Activated CD4-positive, alpha-beta T cell treated with anti-CD3 and anti-CD28 coated beads, Interleukin-2, amount 10 ng/mL, durations not matched to agents 7 days and 5 days (primary cell): ENCODE measurements at places on chromosomes 2 and 18. TPM values are rescaled to one million over a fixed set of nuclear protein-coding genes. Genes with fewer than 3 reads are reported as not detected.

DNA sequence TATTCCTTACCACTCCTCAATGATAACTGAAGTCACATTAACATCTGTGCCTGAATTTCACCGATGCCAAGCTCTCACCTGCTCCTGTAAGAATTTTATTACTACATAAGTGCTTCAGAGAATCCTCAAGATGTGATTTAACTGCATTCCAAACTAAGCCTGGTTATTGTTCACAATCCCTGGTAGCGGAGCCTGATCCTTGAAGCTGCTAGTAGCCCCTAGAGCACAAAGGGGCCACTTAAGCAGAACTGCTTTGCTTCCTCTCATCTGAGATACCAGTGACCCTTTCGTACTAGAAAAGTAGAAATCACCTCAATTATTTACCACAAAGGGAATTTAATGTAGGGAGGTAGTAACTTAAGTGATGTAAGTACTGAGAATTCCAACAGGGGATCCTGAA, 529.6 kb downstream of the CPS1 start:
- DNase-seq = no peak

GRCh38 chr2:176639671-176640070, 370.4 kb downstream of the MTX2 start:
- DNase-seq = no peak

DNA sequence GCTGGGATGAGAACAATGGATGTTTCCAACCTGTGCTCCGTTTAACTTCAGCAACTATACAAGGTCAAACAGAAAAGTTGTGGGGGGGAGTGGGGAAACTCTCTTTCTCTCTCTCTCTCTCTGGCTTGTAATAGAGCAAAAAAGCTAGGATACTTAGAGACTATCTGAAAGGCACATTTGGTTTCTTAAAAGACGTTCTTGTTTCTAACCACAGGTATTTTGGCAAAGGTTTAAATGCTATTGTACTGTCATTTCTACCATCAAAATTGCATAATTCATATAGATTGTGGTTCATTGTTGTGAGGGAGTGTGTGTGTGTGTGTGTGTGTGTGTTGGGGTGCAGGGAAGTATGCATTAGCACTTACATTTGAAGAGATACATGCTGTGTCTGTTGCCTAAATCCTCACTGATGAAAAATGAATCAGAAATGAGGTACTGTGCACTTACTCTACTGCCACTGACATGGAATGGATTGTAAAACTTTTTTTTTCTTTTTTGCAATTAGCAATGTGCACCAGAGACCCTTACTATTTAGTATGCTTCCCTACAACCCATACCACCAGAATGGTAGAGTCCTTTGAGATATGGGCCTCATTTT, 841.0 kb upstream of the PIK3C3 start:
- no peak for DNase-seq

- DNase-seq = no peak
These were observed 874 bp downstream of the NDUFAF7 start for GRCh38 chr2:37232131-37232933.

- no peak for DNase-seq
These were observed 61.9 kb upstream of the PSMD14 start for GRCh38 chr2:161246281-161246680.

DNA sequence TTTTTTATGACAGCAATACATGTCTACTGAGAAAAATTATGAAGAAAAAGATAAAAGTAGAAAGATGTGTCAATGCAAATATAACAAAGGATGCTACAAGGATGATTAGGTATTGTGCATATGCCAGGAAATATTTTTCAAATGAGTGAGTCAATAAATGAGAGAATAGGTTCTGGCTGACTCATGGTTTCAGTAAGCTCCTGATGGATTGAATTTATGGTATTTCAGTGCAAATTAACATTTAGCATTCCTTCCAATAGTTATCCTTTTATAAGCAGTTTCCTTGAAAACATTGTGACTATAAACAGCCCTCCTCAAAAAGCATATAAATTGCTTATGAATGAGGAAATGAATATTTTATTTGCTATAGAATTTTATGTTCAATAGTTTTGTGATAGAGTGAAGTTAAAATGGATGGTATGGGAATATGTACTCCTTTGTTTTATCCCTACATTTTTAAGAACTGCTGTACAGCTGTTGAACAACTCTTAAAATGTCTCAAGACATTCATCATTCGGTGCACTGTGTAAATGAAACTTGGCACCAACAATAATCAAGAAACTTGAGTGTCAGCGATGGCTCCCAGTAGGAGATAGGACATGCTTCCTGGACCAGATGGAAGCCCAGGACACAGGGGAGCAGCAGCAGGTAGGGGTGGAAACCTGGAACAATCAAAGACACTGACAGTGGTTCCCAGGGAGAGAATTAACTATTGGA, 144.7 kb downstream of the PMAIP1 start:
- no peak for DNase-seq

- DNase-seq = no peak
These were observed 43.7 kb downstream of the TGIF1 start for GRCh38 chr18:3493501-3494244.

- no peak for DNase-seq
These were observed 37.6 kb upstream of the PLEKHM3 start for GRCh38 chr2:208062961-208063360.

DNA sequence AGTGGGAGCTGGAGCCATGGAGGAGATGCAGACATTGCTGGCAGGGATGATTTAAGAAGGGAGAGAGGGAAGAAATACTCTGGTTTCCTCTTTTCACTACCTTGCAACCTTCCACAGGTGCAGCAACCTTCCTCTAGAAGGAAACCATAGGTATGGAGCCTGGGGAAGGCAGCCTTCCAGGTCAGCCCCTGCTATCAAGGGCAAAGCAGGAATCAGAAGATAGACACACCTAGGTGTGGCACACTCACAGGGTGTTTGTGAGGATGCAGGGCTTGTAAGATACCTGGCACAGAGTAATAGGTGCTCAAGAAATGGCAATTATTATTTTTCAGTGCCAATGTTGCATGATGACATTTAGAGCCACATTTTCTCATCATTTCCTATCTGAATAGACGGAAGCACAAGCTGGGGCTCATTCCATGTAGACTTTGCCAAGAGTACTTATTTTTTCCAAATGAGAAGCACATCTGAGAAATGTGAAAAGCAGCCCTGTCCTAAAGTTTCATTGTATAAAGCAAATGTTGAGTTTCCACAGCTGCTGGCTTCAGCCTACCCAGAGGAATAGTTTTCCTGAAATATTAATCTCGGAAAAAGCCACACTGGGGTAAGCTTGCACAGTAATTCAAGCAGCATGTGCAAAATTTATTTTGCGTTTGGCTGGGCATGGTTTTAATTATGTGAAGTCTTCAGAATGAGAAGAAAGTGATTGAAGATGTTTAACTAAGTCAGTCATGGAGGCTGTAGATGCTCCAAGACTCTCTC, 20.6 kb downstream of the EVA1A start:
- no peak for DNase-seq

- DNase-seq = no peak
These were observed 155.3 kb downstream of the RAD51AP2 start for GRCh38 chr2:17362956-17363355.

CAPN14 gene
- total RNA-seq = 0.10 TPM

BMP10 gene
- total RNA-seq = not detected

CCDC85A gene
- not detected for total RNA-seq

CCBE1 gene
- total RNA-seq = not detected

FARSB gene
- total RNA-seq = 26.0 TPM

SLC5A7 gene
- total RNA-seq = not detected

SERPINB3 gene
- not detected for total RNA-seq

ARHGAP15 gene
- 189 TPM for total RNA-seq
